ENCODE measurements at places on chromosomes 2 and 18.

DNA sequence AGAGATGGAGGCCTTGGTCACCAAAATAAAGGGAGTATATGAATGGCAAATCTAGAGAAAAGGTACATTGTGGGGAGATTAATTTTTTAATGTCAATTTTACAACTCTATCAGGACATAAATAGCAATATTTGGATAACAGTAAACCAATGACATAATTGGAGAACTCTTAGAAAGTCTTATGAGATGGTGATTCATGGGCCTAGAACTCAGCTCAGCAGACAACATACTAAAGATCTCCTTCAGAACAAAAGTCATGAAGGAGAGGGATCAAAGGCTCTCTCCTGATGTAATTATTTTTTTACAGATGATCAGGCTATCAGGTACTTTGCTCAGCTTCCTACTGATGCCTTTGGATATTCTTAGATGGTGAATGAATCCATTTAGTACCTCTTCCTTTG, 90.0 kb downstream of the CRACDL start:
- DNase-seq, result no peak

DNA sequence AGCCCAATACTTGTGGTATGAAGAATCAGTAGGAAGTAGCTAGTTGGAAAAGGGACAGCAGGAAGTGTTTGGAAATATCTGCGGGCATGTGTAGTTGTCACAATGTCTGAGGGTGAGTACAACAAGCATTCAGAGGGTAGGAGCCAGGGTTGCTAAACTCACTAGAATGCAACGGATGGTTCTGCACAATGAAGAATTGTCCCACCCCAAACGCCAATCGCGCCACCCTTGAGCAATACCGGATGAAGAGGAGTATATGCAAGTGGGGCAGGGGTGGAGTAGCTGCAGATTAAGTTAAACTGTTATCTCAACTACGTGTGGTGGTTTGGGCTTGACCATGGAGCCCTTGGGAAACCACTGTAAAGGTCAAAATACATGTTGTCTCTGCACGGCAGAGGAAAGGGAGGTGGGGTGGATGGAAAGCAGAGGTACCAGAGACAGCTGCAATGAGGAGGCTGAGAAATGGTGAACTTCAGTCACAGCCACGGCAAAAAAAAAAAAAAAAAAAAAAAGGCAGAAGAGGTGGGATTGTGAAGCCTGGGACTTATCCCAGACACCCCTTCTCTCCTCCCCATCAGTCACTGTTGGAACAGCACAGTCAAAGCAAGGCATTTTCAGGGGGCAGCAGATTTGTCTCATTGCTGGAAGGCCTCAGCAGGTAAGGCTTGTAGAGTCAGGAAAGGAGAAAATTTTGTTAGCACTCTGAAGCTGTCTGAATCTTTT, 5.2 kb downstream of the CCL20 start:
- peak; percentile 4 for DNase-seq

GRCh38 chr2:106965611-106966010, 79.6 kb upstream of the ST6GAL2 start:
- DNase-seq, result no peak

DNA sequence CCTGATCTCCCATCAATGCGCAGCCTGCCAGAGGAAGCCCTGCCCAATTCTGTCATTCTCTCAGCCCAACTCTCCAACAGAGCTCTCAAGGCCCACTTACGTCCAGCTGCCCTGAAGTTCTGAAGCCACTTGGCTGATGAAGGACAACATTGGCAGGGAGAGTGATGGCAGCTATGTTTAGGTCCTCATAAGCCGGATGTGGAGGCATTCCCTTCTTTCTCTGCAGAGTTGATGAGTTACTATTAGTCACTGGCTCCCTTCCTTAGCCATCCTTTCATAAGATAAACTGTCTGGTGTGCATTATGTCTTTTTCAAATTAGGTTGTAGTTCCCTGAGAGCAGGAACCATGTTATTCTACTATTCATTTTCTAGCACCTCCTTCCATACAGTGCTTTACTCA, 22.5 kb upstream of the TACR1 start:
- DNase-seq, result no peak

DNA sequence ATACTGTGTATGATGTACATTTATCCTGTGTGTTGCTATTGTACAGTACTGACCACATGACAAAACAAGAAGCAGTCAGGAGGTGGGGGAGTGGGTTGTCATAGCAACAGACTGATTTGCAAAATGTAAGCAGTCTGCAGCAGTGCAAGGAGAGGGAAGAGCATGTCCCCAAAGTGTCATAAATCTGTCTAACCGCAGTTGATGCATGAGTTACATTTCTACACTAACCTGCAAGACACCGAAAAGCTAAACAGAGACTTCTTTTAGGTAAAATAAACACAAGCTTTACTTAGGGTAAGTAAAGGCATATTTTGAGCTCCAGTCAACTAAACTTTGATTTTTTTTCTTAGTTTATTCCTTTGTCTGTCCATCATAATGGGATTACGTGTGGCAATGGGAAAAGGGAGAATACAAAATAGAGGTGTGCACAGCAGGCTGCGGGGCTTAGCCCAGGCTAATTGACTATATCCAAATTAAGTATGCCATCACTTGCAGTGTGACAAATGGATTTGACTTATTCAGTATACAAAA, 134.5 kb downstream of the MEIS1 start:
- no peak for DNase-seq

DNA sequence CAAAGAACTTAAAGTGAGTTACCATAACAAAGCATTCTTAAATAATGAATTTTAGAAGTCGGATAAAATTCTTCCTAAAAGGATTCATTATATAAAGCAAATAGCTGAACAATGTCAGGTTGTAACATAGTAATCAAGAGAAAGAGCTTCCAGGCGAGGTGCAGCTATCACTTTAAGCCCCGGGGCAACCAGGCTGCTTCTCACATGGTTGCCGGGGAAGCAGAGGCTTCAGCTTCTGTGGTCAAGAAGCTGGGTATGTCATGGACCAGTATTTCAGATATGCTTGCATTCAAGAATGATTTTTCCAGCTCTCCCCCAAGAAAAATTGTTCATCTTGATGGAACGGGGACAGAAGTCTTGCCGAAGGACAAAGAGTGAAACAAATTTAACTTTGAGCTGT, 23.6 kb upstream of the KYNU start:
- no peak for DNase-seq

DNA sequence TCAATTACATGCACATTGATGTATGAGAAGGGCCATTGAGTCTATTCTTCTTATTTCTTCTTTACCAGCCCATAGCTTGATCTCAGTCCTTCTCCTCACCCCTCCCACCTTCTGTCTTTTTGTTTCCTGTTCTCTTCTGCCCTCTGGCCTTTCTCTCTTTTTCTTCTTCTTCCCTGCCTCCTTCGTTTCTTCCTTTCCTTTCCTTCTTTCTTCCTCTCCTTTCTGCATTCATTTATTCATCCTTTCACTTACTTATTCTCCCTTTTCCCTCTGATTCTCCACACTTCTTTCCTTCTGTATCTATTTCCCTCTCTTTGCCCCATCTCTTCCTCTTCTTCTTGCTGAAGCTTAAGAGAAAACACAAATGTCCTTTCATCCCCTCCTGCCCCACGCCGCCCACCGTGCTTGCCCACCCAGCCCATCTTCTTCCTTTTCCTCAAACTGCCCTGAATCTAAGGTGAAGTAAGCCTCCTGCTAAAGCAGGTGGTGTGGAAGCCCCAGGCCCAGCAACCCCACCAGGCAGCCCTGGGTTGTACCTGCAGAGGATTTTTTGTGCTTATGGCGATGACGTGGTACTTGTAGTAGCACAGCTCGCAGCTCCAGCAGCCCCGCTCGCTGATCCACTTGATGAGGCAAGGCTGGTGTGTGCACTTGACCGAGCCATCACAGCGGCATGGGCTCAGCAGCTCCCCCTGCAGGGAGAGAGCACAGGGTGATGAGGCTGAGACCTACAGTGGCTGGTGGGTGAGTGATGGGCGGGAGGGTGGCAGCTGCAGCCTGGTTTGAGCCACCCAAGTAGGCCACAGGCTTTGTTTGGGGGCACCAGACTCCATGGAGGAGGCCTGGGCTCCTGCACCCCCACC, 89.0 kb downstream of the MARCHF4 start:
- no peak for DNase-seq

DNA sequence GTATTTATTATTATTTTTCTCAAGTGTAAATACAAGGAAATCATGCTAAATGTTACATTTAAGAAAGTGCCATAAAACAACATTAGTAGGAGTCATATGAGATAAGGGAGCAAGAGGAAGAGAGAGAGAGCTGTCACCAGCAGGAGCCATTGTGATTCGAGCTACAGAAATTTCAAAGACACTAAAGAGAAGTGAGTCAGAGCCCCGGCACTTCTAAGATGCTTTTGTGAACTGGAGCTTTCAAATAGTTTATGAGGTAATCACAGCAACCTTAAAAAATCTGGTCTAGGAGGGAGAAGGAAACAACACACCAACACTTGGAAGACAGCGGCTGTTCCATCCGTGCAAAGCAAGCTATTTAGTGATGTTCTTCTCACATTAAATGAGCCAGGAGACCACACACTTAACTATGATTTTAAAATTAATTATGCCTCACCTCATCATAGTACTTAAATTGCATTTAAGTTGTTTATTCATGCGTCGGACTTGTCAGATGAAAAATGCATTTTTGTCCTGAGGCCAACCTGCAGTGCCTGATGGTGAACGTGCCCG, 382.7 kb upstream of the SALL3 start:
- no peak for DNase-seq

DNA sequence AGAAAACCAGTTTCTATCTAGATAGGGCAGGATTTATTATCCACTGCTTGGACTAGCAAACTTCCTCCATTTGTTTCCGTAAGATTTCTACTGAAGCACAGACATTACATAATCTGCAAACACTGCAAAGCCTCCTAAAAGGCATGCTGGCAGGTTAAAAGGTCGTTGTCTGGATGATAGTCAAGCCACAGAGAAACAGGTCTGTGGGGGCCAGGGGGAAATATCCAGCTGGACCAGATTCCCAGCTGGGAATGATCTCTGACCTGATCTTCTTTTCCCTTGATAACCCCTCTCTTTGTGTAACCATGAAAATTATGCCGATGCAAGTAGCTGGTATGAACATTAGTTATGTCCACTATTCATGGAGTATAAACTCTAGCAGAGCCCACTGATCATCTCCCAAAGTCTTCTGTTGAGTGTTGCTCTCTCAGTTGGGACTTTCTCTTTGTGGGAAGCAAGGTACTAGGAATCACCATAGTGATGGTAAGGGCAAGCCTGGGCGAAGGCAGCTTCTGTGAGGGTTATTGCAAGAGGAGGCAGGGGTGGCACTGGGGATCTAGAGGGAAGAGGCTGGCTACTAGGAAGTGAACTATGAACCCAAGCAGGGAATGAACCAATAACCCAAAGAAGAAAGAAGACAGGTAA, 61.3 kb downstream of the GDF7 start:
- DNase-seq, result no peak

DNA sequence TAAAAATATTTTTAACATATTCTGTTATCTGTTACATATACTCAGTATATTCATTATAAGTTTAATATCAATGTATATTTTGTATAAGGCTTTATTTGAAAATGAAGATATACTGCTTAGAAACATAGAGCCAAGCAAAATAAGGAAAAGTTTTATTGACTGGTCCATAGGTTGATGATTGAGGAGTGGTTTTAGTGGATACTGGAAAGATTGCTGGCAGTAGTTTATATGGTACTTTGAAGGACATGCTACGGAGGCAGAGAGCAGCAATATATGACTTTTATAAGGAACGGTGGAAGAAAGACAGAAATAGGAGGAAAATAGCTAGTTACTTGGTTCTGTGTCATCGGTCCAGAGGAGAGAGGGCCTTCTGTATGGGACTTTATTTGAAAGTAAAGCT, 92.4 kb downstream of the ZNF236 start:
- no peak for DNase-seq

- no peak for DNase-seq
Measured at GRCh38 chr2:60552078-60552850, 1.2 kb downstream of the BCL11A start.

DNA sequence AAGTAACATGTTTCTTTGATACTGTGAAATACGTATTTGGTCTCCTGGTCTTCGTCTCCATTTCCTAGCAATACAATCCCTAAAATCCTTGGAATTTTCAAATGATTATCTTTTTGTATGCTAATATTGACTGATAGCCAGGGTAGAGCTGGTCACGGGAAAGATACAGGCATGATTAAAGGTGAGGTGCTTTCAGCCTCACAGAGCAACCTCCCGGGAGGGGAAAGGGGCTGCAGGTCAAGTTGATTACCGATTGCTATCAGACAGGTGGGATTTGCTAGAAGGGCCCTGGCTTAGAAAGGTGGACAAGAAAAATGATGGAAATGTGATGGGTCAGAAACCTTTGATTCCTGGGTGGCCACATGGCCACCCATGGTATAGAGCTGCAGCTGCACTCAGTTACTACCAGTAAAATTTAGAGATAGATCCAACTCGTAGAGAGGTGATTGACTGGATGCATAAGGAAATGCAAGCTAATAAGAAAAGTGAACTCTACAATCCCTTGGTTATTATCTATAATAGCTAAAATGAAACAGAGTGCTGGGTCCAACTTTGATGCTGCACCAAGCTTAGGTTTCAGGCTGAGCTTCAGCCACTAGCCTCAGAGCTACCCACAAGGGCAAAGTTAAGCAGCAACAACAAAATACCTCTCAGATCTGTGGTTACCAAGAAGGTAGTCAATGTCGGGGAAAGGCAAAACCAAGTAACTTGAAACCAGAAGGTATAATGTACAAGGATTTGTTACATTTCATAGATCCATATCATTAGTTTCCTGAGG, 15.3 kb downstream of the YPEL5 start:
- DNase-seq, result no peak

- DNase-seq, result no peak
Measured at GRCh38 chr18:55541571-55541970, 46.4 kb downstream of the TCF4 start.

GRCh38 chr18:49070552-49070951, 119.8 kb upstream of the SMAD7 start:
- no peak for DNase-seq

GRCh38 chr2:65675350-65675749, 243.0 kb upstream of the SPRED2 start:
- no peak for DNase-seq

GRCh38 chr2:220278022-220278421, 650.6 kb downstream of the SLC4A3 start:
- DNase-seq, result no peak

- DNase-seq, result no peak
Measured at GRCh38 chr2:41992671-41993434, 55.0 kb upstream of the PKDCC start.

GRCh38 chr2:126832757-126833156, 65.9 kb upstream of the TEX51 start:
- no peak for DNase-seq

- DNase-seq, result no peak
Measured at GRCh38 chr2:48883661-48884060, 128.1 kb upstream of the LHCGR start.

- no peak for DNase-seq
Measured at GRCh38 chr2:38182492-38183003, 106.6 kb upstream of the CYP1B1 start.

- DNase-seq, result peak; percentile 78
Measured at GRCh38 chr2:203814661-203815540, 52.7 kb upstream of the CTLA4 start.

DNA sequence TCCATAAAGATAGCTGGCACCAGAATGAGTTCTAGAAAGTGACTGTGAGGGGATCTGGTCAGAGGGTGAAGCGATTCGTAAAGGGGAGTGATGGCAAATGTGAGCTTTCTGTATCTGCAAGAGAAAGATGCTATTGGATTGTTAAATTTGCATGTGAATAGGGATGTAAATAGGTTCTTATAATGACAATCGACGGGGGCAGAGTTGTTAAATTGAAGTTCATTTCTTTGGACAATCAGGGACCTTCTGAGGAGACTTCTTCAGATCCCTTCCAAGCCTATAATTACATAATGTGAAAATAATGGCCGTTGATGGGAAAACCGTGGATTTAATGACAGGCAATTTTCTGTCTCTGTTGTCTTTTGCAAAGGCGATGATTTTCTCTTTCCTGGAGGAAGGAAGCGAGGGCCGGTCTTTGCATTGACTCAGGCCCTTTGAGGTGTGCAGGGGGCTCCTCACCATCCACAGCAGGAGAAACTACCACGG, 52.2 kb upstream of the TMEM18 start:
- no peak for DNase-seq
